ENCODE measurements at places on chromosomes 2 and 18.
A peak's percentile ranks its signal among the peaks of the same experiment; 100 is the strongest.

DNA sequence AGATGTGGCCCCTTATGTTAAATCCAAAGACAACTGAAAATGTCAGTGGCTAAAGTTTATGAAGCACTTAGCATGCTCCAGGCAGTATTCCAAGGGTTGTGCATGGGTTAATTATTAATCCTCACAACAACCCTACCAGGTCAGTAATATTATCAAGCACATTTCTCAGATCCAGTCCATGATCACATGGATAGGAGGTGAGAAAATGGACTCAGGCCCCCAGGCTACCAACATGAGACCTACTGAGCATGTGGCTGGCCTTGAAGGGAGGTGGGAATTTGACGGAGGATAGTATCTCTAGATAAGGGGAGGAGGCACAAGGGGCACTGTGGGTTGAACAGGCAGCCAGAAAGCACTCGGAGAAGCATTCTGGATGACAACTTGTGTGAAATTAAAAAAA, 412.0 kb downstream of the MEIS1 start:
- no peak for DNase-seq

DNA sequence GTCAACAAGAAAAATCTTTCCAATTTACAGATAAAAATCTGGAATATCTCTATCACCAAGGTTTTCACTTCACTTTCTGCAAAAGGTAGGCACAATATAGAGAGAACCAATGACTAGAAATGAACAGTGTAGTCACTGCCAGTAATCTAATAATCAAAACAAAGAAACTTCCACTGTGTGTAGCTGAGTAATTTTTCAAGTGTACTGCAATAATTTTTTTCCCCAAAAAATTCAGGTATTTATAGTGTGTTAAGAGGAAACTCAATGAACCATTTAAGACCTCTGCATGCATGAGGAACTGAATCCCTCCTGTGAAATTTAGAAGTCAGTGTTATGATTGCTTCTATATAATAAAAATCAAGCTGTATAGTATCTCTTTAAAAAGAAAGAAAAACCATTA, 121.8 kb downstream of the MEMO1 start:
- DNase-seq, result no peak

DNA sequence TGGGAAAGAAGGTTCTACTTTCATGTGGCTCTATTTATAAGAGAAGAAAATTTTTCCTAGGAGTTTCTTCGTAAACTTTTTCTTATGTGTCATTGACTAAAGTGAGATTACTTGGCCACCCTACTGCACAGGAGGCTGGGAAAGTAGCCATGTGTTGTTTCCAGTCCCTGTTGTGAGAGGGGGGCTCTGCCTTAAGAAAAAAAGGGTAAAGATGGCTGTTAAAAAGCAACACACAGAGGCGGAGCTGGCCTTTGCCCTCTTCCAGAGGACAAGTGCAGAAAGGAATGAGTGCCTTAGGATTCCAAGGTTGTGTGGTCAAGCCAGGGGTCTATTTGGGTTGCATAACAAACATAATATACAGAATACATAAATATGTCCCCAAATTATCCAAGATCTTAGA, 230.0 kb upstream of the CXCR4 start:
- DNase-seq, result no peak

GRCh38 chr2:182078988-182079602, 93.4 kb downstream of the PPP1R1C start:
- no peak for DNase-seq

DNA sequence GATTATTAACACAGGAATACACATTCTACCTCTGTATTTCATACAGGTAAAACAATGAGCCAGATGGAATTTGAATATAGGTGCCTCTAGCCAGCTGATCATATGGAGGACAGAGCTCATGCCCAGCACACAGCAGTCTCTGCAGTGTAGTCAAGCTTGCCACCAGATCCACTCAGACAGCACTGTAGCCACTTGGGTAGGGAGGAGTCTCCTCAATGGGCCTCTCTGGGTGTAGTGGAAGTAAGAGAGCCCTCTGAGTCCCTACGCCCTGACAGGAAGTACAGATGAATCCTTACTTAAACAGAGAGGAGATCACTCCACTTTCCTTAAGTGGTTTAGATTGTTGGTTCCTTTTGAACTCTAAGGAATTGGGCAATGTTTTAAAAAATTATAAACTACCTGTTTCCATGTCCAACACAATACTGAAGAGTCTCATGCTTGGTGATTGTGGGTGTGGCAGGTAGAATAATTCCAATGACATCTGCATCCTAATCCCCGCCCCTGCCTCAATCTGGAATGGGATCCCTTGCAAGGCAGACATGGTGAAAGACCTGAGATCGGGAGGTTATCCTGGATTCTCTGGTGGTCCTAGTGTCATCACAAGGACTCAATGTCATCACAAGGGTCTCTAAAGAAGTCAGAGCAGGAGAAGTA, 23.0 kb upstream of the TMEM200C start:
- DNase-seq, result no peak

DNA sequence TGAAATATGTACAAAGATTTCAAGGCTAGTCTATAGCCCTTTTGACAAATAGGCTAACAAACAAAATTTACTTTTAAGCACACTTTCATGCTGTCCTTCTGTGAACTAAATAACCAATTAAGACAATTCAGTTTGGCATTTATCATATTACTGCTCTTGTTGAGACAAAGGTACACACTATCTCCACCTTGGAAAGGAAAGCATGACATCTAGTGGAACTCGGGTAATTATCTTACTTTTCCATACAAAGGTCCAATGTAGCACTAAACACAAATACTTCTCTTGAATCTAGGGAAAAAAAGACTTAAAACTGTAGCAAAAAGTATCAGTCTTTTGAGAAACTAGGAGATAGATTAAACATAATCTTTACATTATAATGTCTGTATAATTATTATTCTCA, 125.0 kb upstream of the CD226 start:
- peak; percentile 30 for DNase-seq

DNA sequence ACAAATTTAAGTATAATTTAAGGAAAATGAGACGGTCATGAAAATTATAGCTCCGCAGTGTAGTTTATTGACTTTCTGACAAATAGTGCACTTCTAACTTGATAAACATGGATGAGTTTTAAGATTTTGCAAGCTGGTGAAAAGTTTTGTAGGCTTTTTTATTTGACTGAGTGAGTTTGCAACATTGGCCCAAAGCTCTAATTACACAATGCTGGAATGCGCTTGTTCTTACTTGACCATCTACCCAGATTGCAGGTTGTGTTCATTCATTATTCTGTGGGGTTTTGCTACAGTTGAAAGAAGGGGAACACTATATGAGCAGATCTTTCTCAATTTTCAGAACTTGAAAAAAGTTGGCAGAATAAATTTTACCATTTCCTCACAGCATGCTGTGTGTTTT, 13.5 kb downstream of the SPOPL start:
- no peak for DNase-seq

- no peak for DNase-seq
These were observed 12.6 kb downstream of the NDUFAF7 start for GRCh38 chr2:37244017-37244416.

- DNase-seq, result no peak
These were observed 17.3 kb downstream of the GRHL1 start for GRCh38 chr2:9968553-9969497.

- no peak for DNase-seq
These were observed 125.3 kb downstream of the C2orf74 start for GRCh38 chr2:61287254-61287653.

- DNase-seq, result no peak
These were observed 63.6 kb downstream of the KCNG3 start for GRCh38 chr2:42430188-42430587.

- DNase-seq, result no peak
These were observed 106.8 kb downstream of the CRIM1 start for GRCh38 chr2:36462311-36462935.

DNA sequence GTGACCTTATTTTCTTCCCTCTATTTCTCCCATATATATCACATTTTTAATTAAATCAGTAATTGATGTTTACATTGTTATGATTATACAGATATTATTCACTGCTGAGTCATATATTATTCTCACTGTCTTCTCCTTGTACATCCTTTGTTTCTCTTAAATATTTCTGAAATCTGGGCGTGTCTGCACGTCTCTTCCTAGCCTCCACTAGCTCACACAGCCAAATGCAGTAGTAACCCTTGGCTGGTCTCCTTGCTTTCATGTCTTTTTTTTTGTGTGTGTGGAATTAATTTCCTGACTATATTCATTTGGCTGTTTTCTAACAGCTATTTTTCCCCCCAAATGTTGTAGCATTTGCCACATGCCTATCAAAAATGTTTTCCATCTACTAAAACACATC, 15.8 kb downstream of the CCNYL1 start:
- no peak for DNase-seq

- DNase-seq, result no peak
These were observed 4.8 kb upstream of the STAT4 start for GRCh38 chr2:191155608-191156071.

DNA sequence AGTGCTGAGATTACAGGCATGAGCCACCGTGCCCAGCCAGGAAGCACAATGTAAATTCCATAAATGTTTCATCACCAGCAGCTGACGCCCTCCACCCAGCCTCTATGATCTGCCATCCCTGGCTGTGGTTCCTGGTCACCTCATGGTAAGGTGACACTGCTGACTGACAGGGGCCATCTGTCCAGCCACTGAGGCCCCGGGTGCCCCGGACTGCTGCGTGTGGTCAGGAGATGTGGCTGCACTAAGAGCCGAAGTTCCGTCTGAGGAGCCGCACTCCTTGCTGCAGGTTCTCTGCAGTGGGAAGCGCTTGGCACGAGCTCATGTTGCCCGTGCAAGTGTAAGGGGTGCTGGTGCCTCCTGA, 10.9 kb downstream of the NTSR2 start:
- no peak for DNase-seq

- DNase-seq, result no peak
These were observed 152.5 kb upstream of the AQP4 start for GRCh38 chr18:27017901-27018500.

- DNase-seq, result no peak
These were observed 60.5 kb downstream of the COX7A2L start for GRCh38 chr2:42300527-42300926.

GRCh38 chr2:113974727-113975126, 84.8 kb downstream of the ACTR3 start:
- no peak for DNase-seq

GRCh38 chr2:147353072-147353381, 491.8 kb upstream of the ACVR2A start:
- DNase-seq, result no peak

DNA sequence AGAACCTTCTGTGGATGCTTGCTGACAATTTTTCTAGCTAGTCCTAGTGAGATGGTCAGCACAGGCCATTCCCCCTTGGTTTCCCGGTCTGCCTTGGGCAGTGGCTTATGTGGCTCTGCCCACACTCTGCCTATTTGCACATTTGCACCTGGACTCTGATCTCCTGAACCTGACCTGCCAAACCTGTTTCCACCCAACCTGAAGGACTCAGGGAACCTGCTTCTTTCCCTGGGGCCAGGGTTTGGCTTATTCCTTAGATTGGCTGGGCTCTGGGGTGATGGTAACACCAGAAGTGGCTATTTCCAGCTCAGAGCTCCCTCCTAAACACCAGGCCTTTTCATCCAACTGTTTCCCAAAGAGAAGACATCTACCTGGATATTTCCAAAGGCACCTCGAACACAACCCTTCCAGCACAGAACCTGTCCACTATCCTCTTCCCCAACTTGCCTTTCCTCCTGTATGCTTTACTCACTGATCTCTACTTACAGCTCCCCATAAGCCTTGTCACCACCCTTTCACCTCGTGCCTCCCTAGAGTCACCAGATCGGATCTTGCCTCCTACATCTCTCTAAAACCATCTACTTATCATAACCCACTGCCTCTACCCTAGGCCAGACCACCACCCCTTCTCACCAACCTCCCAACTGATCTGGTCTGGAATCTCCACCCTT, 5.8 kb upstream of the MTA3 start:
- DNase-seq, result no peak

- DNase-seq, result no peak
These were observed 13.8 kb downstream of the METTL4 start for GRCh38 chr18:2557536-2557935.

DNA sequence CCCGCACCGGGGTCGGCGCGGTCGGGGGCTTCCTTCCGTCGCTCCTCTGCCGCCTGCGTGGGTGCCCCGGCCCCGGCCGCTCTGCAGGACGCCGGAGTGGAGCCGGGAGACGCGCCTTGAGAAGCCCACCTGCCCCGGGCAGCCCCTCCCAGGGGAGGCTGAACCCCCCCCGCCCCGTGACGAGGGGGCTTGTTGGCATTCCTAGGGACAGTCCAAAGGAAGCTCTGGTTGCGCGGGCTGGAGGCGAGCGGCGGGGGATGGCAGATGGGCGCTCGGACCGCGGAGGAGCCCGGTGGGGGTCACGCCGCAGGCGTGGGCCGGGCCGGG, 133.5 kb upstream of the MGAT5 start:
- DNase-seq, result peak; percentile 19

DNA sequence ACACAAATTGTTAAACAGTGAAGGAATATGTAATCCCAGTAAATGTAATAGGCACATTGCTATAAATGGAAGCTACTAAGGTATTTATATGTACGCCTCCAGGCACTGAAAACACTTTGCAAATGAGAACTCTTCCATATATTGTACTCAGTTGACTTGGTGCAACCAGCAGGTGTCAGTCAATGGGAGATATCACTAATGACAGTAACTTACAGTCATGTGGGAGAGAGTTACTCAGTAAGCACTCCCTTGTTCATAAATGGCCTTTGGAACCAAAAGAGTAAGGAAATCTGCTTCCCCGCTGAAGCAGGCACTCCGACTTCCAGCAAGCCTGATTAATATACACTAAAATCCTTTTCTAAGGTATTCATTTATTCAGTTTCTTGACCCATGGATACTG, 5.9 kb downstream of the MDH1 start:
- no peak for DNase-seq

DNA sequence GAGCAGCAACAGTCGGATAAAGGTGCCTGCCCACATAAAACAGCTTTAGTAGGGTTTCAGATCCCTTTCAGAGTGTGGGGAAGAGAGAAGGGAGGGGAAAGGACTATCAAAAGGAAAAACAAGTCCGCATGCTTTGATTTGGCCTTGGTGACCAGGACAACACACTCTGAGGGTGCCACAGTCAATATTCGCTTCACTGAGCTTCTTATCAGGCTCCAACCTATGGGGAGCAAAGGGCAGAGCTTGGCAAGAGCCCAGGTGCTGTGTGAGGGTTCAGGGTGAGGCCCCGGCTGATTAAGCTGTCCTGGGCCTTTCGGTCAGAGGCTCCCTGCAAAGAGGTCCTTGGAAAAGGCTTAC, 237.4 kb upstream of the SMAD2 start:
- DNase-seq, result no peak

GRCh38 chr2:241052677-241053360, 49.3 kb downstream of the MTERF4 start:
- DNase-seq, result no peak

DNA sequence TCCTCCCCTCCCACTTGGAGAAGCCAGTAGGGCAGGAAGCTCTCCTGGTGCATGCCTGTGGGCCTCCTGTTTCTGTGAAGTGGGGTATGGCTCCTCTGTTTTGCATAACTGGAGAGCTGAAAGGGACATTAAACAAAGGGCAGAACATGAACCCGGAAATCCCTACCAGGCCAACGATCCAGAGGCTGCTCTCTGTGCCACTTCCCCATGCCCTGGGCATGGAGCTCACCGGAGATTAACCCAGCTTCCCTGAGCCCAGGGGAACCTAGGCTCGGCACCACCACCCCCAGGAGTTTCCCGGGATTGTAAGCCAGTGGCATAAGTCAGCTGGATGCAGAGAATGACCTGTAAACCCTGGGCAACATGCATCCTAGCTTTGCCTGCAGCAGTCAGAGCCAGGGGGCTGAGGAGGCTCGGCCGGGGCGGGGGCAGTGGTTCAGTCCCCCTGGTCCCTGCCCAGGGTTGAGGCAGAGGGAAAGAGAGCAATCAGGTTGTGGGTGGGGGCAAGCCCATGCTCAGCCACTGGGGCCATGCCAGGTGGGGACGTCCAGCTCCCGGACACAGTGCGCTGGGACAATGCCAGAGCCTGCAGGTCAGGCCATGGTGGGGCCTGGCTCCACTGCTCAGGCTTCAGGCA, 49.5 kb downstream of the TIMM21 start:
- DNase-seq, result no peak
